ENCODE measurements at places on chromosomes 13 and 19.

DNA sequence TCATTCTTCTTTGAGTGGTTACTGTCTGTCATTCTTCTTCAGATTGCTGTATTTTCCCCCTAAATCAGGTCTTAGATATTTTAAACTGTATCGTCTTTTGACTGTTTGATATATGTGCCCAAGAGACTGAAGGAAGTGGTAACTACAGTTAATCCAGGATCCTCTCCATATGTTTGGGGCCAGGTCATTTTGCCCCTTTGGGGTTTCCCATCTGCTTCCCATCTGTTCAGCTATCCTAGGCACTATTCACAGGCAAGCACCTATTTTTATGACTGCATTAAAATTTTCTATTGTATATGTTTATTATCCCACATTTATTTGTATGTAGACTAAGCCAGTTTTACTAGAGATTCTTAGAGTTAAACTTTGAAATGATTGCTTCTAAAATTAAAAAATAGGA, 244.2 kb downstream of the PCCA start:
- no peak for DNase-seq

- no peak for DNase-seq
These were observed at the start of gene ELSPBP1 for GRCh38 chr19:47994209-47994802. Gene ELSPBP1 (plus strand): TSS chr19:47994632. CDS start chr19:48008668, 14,036 bp downstream.

GRCh38 chr13:89082623-89083022, 1411.5 kb downstream of the SLITRK5 start:
- DNase-seq: no peak

- DNase-seq: no peak
These were observed 19.5 kb downstream of the N4BP2L1 start for GRCh38 chr13:32408296-32409000.

DNA sequence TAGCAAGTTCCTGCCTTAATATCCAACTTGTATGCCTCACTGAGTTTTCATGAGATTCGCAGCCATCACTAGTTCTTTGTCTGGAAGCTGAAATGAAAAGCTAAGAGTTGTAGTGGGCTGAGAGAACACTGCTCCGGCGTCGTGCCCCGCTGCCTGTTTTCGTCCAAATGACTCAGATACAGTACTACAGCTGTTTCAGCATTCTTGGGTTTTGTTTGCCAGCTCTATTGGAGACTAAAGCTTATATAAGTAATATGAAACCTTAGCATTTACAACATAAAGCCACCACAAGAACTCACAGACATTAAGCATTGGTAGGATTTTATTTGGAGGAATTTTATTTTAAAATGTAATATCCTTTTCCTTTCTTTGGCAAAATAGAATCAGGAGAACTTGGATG, 299.7 kb downstream of the DLEU7 start:
- DNase-seq: no peak

DNA sequence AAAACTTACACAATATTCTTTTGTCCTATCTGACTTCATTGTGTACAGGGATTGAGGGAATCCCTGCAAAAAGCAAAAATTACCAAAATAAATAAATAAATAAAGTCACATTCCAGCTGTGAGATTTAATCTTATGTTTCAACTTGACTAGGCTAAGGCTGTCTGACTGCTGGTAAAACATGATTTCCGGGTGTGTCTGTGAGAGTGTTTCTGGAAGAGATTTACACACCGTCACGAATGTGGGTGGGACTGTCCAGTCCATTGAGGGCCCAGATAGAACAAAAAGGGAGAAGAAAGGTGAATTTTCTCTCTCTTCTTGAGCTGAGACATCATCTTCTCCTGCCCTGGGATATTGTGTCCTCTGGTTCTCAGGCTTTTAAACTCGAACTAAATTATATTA, 166.1 kb downstream of the LIG4 start:
- no peak for DNase-seq

DNA sequence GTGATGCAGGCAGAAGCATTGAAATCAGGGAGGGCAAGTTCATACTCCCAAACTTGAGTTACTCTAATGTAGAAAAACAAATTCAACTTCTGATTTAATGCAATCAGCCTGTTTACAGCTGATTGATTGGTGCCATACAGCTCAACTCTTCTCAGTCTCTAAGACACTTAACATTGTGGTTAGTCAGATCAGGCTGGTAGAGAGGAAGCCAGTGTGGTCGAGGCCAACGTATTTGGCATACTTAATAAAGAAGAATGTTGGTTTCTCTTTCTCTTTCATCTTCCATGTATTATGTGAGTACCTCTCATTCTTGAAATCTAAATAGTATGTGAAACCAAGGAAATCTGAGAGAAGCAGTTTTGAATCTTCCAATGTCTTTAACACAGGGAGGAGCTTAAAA, 255.0 kb upstream of the SLITRK1 start:
- no peak for DNase-seq

DNA sequence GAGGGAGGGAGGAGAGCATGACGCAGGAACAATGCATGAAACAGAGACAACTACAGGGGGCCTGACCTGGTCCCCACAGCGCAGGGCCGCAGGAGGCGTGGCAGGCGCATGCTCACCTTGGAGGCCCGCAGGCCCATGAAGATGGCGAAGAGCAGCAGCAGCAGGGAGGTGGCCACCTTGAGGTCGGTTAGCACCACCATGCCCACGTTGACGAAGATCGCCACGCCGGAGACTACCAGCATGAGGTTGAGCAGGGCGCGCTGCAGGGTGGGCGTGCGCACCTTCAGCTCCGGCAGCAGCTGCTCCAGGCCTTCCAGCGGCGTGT, 17.0 kb downstream of the EMP3 start:
- no peak for DNase-seq

GRCh38 chr19:920051-920864, 3.1 kb downstream of the KISS1R start:
- no peak for DNase-seq

GRCh38 chr13:74575729-74576125, 441.5 kb upstream of the KLF12 start:
- no peak for DNase-seq

DNA sequence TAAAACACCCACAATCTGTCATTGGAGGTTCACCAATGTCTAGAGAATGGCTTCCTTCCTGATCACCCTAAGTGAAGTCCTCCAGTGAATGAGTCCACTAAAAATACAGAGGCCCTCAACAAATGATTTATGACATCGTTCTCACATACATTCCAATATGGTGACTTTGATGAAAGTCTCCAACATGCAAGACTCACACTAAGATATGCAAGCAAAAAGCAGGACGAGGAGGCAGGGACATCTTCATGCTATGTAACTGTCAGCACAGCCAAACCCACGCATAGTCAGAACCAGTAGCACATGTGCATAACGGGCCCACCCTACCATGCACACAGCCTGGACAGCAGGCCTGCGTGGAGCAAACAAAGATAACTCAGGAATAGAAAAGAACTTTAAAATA, 16.6 kb upstream of the LSM14A start:
- DNase-seq: no peak

GRCh38 chr13:22665506-22665905, 515.3 kb upstream of the SGCG start:
- DNase-seq: no peak

GRCh38 chr13:30520571-30520970, 54.8 kb upstream of the HMGB1 start:
- no peak for DNase-seq
